ENCODE measurements at places on chromosomes 4 and X. TPM values are rescaled to one million over a fixed set of nuclear protein-coding genes. Genes with fewer than 3 reads are reported as not detected.

The DMP1 gene
- polyA plus RNA-seq, result not detected

The BANK1 gene
- 3.0 TPM for polyA plus RNA-seq

The SSX2 gene
- polyA plus RNA-seq, result not detected

The ATP2B3 gene
- not detected for polyA plus RNA-seq

The IL15 gene
- 13.2 TPM for polyA plus RNA-seq

The CENPVL1 gene
- not detected for polyA plus RNA-seq

The LRAT gene
- 1.2 TPM for polyA plus RNA-seq

The DCAF8L1 gene
- polyA plus RNA-seq, result not detected

The MAP3K15 gene
- not detected for polyA plus RNA-seq

The IRS4 gene
- 0.04 TPM for polyA plus RNA-seq

The PAGE2 gene
- not detected for polyA plus RNA-seq

The FAM184B gene
- 0.04 TPM for polyA plus RNA-seq

The CYP2U1 gene
- 16.1 TPM for polyA plus RNA-seq

The C4orf50 gene
- not detected for polyA plus RNA-seq

The RIBC1 gene
- not detected for polyA plus RNA-seq

The COL25A1 gene
- polyA plus RNA-seq, result 6.2 TPM

The TMPRSS11D gene
- not detected for polyA plus RNA-seq

The CDKL2 gene
- polyA plus RNA-seq, result 0.33 TPM

The ESX1 gene
- not detected for polyA plus RNA-seq

The FAM53A gene
- 1.1 TPM for polyA plus RNA-seq

The CXorf58 gene
- not detected for polyA plus RNA-seq

The DMRTC1 gene
- 0.13 TPM for polyA plus RNA-seq

The ENPEP gene
- polyA plus RNA-seq, result 79.4 TPM

The ZNF711 gene
- polyA plus RNA-seq, result 1.3 TPM

The ITM2A gene
- polyA plus RNA-seq, result 41.4 TPM

The ACE2 gene
- polyA plus RNA-seq, result 389 TPM
